NCI-H1694 (cell line): ENCODE measurements at places on chromosomes 7 and 10.

- no peak for DNase-seq
Measured at GRCh38 chr10:5812283-5813090, 747 bp downstream of the GDI2 start.

GRCh38 chr7:151592868-151593486, 73.3 kb upstream of the RHEB start:
- no peak for DNase-seq

DNA sequence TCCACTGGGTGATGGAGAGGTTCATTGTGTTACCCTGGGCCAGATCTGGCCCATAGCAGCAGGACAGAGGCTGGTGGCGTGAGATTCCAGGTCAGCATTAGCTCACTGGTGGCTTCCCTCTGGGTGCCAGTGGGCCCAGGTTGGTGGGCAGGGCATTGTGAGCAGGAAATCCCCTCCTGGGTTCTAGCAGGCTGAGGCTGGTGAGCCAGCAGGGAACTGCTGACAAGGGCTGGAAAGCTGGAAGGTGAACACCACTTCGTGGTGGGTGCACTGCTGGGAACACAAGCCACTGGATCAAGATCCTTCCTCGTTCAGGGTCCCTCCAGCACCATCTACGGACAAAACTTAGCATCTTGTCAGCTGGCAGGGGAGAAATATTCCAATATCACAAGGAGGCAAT, 259.2 kb upstream of the FZD1 start:
- DNase-seq = no peak

DNA sequence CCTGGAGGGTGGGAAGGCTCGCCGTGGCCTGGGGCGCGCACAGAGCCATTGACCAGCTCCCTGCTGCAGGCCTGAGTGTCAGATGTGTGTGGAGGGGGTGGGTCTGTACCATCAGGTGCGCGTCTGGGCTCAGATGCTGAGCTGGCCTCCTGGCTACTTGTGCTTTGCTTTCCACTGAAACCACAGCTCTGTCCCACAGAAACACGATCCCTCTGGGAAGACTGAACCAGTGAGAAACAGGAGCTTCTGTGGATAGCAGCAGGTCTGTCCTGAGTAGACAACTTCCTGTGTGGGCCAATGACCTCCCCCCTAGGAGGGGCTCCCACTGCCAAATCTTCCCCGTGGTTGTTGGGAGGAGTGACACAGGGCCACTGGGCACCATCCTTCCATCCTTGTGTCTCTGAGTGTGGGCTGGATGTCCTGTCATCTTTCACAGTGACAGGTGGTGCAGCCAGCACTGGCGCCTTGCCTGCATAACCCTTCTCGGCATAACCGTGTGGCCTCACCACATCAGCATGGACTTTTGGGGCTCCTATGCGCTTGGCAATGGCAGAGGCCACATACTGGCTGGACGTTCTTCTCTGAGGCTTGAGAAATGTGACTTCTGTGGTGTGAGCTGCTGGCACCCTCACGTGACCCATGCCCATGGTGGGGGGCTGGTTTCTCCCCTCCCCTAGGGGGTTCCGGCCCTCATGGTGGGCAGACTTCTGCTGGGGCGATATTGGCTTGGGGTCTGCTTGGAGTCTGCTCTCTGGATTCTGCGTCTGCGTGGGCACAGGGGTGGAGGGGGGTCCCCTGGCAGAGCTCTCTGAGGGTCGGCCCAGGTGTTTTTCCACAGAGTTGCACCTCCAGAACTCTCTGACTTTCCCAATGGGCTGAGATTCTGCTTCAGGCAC, 245.5 kb upstream of the GRB10 start:
- no peak for DNase-seq

- DNase-seq = no peak
Measured at GRCh38 chr7:155043756-155044155, 26.4 kb upstream of the HTR5A start.

- DNase-seq = no peak
Measured at GRCh38 chr7:33250421-33250871, 121.1 kb downstream of the BBS9 start.
